Inflammatory macrophage treated with lipopolysaccharide for 4 hours (primary cell): ENCODE measurements at places on chromosomes 6 and 20.
A peak's percentile ranks its signal among the peaks of the same experiment; 100 is the strongest.

DNA sequence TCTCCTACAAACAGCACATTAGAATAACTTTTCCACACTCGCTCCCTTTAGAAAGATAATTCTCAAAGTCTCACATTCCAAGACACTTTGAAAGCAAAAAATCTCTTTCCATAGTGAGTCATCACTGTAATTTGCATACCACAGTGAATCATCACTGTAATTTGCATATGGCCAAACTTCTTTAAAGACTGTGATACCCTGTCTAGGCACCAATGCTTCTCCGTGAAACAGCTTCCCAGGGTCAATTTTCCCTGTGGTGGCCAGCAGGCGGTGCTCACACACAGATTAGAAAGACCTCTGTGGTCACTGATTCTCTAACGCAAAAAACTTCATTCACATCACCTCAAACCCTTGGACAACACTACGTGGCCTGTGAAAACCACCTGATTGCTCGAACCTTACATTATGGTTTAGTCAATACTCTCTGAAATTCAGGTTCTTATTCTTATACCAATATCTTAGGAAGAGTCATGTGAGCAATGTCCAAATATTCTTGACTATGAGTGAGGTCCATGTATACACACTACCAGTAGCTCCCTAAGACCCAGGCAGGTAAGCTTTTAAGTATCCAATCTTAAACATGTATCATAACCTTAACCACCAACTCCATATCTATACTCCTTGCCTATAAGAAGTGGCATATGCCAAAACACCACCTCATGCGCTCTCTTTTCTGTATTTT is 78.5 kb upstream of the PHACTR1 start:
- peak; percentile 88 for DNase-seq

GRCh38 chr6:139659711-139660110 is 285.3 kb upstream of the CITED2 start:
- no peak for DNase-seq

GRCh38 chr6:137102851-137103492 is 58.2 kb upstream of the IL20RA start:
- peak; percentile 29 for DNase-seq

- no peak for DNase-seq
Measured at GRCh38 chr6:64774881-64775280, 932.1 kb downstream of the EYS start.

DNA sequence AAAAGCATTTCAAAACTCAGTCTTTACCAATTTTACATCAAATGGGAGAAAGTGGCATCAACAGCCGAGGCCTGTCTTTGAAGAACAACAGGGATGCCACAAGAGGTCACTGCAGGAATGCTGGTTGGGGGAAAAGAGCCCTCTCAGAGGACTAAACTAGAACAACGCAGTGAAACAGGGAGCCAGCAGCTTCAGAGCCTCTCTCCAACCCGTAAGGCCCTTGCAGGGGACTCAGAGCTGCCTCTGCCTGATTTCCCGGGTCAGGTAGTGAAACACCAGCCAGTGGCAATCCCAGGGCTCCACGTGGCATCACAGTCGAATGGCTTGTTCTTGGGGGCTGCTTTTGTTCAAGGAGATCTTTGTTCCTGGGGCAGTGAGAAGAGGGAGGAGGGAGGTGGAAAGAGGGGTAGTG is 55.0 kb upstream of the KCNK16 start:
- no peak for DNase-seq

DNA sequence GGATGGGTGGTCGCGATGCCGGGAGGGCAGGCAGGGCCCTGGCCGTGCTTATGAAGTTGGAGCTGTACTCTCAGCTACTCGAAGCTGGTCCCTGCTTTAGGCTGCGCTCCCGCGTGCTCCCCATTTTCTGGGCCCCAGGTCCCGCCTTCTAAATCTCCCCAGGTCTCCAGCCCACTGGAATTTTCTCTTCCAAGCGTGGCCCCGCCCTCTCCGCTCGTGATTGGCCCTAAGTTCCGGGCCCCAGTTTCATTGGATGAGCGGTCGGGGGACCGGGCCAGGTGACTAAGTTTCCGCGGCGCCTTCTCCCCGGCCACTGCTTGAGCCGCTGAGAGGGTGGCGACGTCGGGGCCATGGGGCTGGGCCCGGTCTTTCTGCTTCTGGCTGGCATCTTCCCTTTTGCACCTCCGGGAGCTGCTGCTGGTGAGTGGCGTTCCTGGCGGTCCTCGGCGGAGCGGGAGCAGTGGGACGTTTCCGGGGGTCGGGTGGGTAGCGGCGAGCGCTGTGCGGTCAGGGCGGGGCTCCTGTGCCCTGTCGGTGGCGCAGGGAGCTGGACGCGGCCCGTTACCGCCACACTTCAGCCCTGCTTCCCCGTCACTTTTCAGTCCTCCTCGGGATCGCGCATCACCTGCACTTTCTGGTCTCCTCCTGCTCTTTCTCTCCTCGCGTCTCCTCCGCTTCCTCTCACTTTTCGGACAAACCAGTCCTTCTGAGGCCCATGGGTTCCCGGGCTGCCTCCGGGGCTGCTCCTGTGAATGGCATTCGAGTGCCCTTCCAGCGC is at the start of gene MICA:
Gene MICA (plus strand): TSS at position 313 of the 778 bp plus-strand sequence. CDS start 38 bp downstream, at position 351.
- DNase-seq = peak; percentile 86
